Astrocyte (in vitro differentiated cells and primary cell): ENCODE measurements at places on chromosomes 4 and X.

DNA sequence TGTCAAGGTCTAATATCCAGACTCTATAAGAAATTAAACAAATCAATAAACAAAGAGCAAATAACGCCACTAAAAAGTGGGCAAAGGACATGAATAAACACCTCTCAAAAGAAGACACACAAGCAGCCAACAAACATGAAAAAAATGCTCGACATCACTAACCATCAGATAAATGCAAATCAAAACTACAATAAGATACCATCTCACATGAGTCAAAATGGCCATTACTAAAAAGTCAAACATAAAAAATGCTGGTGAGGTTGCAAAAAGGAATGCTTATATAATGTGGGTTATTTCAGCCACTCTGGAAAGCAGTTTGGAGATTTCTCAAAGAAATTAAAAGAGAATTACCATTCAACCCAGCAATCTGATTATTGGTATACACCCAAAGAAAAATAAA lies 481.1 kb downstream of the STPG2 start:
- DNase-seq = no peak

DNA sequence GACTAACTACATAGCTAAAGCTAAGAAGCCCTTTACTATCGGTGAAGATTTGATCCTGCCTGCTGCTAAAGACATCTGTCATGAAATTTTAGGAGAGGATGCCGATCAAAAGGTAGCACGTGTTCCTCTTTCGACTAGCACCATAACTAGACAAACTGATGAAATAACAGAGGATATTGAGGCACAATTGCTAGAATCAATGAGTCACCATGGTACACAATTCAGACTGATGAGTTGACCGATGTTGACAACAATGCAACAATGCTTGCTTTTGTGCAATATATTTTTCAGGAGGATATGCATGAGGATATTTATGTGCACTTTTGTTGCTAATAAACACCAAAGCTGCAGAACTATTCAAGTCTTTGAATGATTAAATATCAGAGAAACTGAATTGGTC lies 24.3 kb downstream of the TBCK start:
- no peak for DNase-seq

DNA sequence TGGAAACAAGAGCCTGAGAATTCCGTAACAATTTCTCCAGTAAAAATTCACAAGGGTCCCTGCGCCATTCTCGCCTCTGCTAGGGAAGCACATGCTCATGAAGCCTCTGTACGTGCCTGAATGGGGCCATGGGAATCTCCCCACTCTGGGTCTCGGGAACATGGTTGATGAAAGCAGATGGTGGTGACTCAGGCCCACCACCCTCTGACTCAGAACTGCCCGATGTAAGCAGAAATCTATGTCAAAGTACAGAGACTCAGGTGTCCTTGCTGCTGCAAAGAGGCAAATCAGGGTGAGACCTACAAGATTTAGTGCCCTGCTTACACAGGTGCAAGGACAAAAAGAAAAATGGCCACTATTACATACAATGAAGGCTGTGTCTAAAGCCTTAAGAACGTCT lies 65.0 kb downstream of the SCD5 start:
- peak; percentile 76 for DNase-seq

DNA sequence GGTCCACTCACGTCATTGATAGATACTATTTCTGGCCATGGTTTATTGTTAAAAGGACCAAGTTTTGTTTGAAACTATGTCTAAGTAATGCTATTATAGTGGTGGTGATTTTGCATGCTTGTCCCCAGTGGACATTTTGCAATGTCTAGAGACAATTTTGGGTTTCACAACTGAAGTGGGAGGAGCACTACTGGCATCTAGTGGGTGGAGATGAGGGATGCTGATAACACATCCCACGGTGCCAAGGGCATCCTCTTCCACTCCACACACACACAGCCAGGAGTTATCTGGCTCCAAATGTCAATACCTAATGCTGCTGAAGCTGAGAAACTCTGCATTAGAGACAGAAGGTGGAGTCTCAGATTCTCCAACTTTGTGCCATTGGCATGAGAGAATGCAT lies 131.2 kb downstream of the FRMPD4 start:
- DNase-seq = no peak

DNA sequence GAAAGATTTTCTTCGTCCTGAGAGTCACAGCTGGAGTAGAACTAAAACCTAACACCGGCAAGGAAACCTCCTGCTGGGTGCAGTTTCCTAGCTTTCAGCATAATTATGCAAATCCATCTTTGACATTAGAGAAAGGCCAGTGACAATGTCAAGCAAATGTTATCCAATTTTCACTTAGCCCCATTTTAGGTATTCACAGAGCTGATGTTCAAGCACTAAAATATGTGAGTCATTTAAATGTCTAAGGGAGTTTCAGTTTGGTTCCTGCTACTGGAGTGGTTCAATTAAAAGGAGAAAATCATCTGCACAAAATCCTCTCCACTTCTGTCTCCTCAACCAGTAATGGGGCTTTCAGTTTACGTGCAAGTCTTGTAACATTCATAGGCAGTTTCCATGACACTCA lies 37.1 kb upstream of the AMOT start:
- no peak for DNase-seq

- DNase-seq = peak; percentile 3
These were observed 33.8 kb upstream of the EGFL6 start for GRCh38 chrX:13535376-13536165.

DNA sequence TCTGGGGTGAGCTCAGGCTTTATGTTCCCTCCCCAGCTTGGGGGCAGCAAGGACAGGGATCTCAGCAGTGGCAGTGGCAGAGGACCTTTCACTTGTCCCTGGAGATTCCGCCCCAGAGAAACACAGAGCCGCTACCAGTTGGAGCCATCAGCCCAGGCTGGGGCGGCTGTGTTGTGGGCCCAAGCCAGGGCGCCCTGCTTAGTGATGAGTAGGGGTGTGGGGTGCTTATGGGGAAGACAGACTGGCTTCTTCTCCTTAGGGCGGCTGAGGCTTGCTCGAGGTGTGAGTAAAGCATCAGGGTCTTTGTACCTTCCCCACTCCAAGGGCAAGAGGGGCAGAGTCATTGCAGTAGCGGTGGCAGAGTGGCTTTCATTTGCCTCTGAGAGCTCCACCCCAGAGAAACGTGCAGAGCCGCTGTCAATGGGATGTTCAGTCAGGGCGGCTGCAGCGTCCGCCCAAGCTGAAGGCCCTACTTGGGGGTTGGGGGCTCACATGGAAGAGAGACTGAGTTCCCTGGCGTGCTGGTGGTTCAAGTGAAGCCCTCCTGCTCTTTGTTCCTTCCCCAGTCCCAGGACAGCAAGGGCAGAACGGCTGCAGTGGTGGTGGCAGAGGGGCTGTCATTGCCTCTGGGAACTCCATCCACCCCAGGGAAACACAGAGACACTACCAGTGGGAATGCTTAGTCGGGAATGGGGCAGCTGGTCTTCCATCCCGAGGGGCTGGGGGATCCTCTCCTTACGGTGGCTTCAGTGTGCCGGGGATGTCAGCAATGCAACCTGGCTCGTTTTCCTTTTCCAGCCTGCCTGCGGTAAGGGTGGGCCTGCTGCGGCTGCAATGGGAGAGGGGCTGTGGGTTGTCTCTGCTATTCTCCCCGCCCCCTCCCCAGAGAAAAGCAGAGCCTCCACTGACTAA lies 2142.5 kb upstream of the TENM3 start:
- no peak for DNase-seq

DNA sequence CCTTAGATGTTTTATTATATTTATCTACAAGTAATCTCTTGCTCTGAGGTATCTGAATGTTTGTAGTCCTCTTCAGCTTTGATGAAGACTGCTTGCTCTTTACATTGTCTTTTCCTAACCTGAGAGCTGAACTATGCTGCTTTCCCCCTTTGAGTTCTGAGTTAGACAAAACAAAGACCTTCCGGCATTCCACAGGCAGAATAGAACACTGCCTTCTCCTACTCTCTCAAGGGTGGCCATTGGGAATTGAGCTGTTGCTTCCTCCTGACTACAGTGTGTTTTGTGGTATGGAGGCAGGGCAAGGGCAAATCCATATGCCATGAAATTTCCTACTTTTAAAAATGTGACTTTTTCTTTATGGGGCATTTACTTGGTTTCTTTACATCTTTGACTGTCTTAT lies 841.0 kb downstream of the FAM133A start:
- no peak for DNase-seq

GRCh38 chr4:3792813-3793212 lies 26.6 kb downstream of the ADRA2C start:
- DNase-seq = no peak

GRCh38 chr4:38870098-38870808 lies 2.6 kb downstream of the FAM114A1 start:
- DNase-seq = no peak

DNA sequence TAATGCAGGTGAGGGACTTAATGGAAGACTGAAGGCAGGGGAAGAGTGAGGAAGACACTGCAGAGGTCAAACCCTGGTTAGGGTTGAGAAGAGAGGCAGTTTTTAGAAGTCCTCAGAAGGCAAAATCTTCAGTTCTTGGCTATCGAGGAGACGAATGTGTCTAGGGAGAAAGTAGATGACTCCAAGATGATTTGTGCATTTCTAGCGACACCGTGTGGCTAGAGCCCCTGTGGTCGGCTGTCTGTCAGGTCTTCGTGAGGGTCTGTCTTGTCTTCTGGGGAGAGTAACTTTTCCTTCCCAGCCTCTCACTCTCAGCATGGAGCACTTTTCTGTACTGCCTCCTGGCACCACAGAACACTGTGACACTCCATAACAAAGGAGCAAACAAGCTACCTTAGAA lies 458.1 kb downstream of the STIM2 start:
- no peak for DNase-seq

DNA sequence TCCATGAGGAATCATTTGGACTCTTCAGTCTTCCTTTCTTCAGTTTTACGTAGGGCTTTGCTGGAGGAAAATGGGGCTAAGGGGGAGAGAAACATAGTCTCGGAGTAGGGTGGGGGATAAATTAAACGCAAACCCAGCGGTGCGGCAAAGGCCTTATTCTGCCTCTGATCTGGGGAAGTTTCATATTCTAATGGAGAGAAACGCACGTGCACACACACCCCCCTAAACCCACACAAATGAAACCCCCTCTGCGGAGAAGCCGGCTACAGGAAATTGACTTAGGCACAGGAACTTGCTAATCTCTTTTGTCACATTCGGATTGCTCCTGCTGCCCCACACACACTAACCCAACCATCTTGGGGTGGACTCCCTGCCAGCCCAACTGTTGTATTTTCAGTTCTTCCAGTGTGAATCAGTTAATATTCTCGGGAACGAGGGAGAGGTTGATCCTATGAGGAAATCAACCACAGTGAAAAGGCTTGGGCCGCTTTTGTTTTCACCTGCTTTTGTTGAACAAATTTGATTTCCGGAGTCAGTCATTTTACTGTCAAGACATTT lies at the start of gene RHOH:
Gene RHOH, plus strand, starts transcription at position 308 of the 558 bp plus-strand sequence. CDS start 46,356 bp downstream, outside the sequence.
- no peak for DNase-seq

GRCh38 chr4:53541577-53542206 lies 49.6 kb downstream of the LNX1 start:
- peak; percentile 96 for DNase-seq

DNA sequence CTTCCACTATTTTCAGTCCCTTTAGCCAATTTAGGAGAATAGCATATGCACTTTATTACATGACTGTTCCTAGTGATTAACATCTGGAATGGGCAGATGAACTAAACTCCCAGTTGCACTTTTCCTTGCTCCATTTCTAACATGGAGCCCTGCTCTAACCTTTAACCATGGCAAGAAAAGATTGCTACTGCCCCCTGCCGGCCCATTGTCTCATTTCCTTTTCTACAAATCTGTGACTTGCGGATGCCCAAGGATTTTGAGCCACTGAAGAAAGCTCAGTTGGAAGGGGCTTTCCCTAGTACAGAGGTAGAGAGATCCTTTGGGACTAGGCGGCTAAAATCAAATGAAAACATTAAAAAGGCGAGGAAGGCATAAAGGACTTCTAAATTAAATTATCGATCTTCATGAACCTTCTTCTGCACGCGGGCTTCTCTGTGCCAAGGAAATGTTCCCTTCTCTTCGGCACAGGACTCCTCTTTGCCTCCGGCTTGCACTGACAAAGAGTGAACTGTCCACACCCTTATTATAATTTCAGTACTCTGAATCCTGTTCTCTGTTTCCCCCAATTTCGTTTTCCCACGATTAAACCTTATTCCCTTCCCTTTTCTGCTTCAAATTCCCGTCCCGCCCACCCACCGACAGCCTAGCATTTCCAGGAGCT lies 577 bp upstream of the GLRA2 start:
- no peak for DNase-seq

DNA sequence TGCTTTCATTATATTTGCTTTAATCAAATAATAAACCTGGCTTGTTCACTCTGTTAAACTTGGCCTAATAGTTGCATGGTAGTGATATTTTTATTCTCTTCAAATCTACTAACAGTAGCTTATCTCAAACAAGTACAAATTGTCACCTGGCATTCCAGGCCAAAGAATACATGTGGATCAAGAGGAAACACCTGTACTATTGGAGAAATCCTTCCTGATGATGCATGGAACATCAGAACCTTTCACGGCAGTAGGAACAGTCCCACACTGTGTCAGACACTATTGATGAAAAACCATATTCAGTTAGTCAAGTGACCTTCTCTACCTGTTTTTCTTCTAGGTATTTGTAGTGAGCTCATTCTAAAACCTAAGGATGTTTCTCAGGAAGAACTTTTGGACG lies 17.0 kb downstream of the MTHFD2L start:
- DNase-seq = no peak

DNA sequence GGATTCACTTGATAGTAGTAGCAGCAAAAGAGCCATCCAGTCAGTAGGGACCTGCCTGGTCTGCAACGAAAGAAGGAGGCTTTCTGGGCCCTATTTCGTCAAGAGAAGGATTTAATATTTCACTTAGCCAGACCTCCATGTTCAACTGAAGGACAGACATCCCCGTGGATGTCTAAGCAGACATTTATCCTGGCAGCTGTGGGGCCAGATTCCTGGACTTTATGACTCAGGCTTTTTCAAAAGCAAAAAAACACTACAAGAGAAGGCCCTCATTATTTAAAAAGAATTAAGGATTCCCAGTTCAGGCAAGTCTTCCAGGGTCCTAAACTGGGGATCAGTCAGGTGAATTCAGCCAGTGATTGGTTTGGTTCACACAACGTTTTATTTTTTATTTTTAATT lies 88.5 kb upstream of the TSPAN5 start:
- DNase-seq = peak; percentile 11

- DNase-seq = no peak
These were observed 54.9 kb downstream of the USO1 start for GRCh38 chr4:75779105-75779757.

- DNase-seq = peak; percentile 88
These were observed 376.0 kb downstream of the BCOR start for GRCh38 chrX:39721566-39722279.

DNA sequence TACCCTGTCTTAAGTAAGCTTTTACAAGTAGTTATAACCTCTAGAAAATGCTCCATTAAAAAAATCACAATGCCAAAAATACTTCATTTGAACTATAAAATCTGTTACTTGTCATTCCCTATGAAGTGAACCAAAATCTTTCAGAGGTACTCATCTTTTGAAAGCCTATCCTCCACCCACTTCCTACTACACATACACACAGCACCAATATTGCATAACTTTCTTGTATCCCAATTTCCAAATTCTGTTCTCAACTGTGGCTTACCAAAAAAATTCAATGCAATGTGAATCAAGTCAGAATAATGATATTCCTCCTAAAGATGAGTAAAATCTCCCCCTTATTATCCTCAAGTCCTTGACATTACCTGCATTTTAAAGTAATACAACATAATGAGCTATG lies 15.9 kb downstream of the DHX15 start:
- DNase-seq = no peak
